Left renal cortex interstitium (tissue), 4 donors: ENCODE measurements at places on chromosomes 3 and 15. TPM values are rescaled to one million over a fixed set of nuclear protein-coding genes. Genes with fewer than 3 reads are reported as not detected.

Gene ADPGK
- 63.4 TPM for polyA plus RNA-seq

Gene CCR9
- polyA plus RNA-seq: 0.06 TPM

Gene GOLGA6L7
- 1.4 TPM for polyA plus RNA-seq

Gene MRPS11
- polyA plus RNA-seq: 43.2 TPM

Gene SLC9C1
- 0.70 TPM for polyA plus RNA-seq

Gene CISH
- polyA plus RNA-seq: 36.1 TPM
